ENCODE measurements at places on chromosomes 12 and 14. TPM values are rescaled to one million over a fixed set of nuclear protein-coding genes. Genes with fewer than 3 reads are reported as not detected.

GRCh38 chr14:33019346-33019745 lies 80.7 kb downstream of the NPAS3 start:
- DNase-seq, result no peak

DNA sequence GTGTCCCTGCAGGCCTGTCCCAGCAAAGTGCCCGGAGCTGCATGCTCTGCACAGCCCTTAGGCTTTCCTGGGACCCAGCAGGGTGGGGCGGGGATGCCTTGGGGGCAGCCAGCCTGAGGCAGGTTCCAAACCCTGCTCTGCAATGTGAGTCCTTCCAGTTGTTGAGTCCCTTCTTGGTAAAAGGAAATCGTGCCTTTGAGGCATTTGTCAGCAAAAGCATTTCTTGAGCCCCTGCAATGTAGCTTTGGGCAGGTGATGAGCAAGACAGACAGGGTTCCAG lies 38.1 kb upstream of the TRAF3 start:
- no peak for DNase-seq

Gene MYH6
- polyA plus RNA-seq, result 0.80 TPM

DNA sequence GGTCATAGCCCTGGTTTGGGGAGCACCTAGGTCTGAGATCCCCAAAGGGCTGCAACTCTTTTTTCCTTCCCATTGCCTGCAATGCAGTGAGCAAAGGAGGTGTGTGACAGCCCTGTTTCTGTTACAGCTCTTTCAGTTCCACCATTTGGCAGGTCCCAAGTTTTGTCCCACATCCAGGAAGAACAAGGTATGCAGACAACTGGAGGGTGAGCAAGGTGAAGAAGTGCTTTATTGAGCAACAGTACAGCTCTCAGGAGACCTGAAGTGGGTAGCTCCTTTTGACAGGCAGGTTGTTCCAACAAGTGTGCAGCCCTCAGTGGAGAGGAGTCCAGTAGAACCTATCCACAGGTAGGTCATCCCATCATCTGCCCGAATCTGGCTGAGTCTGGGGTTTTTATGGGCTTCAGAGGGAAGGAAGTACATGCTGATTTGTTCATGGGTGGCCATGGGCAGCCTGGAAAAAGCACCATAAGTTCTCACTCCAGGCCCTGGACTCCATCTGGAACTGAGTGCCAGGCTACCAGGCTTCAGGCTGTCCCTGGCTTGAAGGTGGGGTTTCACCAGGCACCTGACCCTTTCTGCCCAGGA lies 62.8 kb upstream of the NAV3 start:
- no peak for DNase-seq

DNA sequence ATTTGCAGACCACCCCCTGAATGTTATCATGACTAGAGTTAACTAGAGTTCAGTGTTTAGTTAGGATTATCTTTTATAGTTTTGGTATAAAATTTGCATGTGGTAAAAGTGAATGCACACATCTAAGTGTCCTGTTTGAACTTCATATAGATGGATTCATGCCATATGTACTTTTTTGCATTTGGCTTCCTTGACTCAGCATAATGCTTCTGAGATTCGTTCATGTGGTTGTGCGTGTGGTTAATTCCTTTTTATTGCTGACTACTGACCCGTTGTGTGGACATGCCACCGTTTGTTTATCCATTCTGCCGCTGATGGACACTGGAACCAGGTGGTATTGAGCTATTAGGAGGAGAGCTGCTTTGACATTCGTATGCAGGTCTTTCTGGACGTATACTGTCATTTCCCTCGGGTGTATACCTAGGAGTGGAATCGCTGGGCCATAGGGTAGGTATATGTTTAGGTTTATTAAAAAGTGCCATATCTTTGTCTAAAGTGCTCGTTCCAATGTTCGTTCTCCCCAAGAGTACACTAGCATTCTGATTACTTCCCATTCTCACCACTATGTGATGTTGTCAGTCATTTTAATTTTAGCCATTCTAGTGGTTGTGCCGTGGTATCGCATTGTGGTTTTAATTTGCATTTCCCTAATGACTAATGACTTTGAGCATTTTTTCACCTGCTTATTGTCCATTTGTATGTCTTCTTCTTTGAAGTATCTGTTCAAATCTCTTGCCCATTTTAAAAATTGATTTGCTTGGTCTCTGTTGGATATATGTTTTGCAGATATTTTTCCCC lies 37.7 kb downstream of the RIN3 start:
- no peak for DNase-seq

Data from GM23248 (cell line).